ENCODE measurements at places on chromosomes 4 and X. TPM values are rescaled to one million over a fixed set of nuclear protein-coding genes. Genes with fewer than 3 reads are reported as not detected.

The ABLIM2 gene
- 1.6 TPM for total RNA-seq

DNA sequence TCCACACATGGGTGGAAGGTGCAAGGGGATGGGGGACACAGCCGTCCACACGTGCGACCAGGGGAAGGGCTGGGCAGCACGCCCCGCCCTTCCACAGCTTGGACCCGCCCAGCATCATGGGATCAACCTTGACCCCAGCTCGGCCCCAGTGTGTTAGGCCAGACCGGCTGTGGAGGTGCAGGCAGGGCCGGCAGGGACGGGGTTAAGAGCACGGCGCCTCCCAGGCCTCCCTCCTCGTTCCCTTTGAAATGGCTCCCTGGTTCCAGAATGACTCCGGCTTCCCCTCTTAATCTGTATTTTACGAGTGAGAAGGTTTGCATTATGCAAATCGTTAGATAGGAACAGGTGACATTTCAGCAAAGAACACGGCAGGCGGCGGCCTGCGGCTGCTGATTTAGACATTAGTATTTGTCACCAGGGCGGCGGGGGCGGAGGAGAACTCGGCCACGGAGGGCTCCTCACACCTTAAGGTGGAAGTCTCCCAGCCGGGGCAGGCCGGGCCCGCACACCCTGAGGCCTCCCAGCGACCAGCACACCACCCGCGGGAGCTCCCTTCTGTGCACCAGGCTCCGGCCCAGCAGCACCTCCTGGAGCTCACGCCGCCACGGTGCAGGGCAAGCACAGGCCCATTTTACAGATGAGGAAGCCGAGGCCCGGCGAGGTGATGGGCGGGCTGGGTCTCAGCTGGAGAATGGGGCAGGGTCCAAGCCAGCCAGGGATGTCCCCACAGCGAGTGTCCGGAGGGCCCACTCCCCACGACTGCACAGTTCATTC lies 116.1 kb downstream of the FAM53A start:
- DNase-seq, result no peak

GRCh38 chr4:22428441-22428840 lies 87.4 kb downstream of the ADGRA3 start:
- no peak for DNase-seq

DNA sequence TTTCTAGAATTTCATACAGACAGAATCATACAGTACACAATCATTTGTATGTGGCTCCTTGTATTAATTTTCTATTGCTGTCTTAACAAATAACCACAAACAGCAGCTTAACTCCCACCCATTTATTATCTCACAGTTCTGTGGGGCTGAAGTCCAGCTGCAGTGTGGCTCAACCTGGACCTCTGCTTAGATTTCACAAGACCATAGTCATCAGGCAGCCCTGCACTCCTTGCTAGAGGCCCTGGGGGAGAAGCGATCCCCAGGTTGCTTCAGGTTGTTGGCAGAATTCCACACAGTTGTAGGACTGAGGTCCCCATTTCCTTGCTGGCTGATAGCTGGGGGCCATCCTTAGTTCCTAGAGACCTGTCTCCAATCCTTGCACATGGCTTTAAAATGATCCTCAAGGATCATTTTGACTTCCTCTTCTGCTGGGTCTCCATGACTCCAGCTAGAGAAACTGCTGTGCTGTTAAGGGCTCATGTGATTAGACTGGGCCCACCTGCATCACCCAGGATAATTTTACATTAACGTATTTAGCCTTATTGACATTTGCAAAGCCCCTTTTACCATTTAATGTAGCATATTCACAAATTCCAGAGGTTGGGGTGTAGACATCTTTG lies 60.9 kb upstream of the SMAD1 start:
- no peak for DNase-seq

DNA sequence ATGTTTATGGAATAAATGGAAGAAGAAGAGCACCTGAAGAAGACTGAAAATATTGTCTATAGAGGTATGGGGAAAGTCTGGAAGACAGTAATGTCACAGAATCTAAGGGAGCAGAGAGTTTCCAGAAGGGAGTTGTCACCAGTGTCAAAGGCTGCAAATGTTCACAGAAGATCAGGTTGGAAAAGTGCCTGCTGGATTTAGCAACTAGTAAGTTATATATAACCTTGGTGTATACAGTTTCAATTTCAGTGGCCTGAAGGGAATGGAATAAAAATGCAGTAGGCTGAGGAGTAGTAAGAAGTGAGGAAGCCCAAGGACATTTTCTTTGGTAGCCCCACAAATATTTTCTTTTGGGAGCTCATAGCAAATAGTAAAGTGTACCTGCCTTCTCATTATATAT lies 107.2 kb downstream of the SATL1 start:
- DNase-seq, result no peak

- DNase-seq, result no peak
Measured at GRCh38 chr4:162341533-162341932, 177.7 kb upstream of the FSTL5 start.
